ENCODE measurements at places on chromosomes 5 and 9. TPM values are rescaled to one million over a fixed set of nuclear protein-coding genes. Genes with fewer than 3 reads are reported as not detected.

DNA sequence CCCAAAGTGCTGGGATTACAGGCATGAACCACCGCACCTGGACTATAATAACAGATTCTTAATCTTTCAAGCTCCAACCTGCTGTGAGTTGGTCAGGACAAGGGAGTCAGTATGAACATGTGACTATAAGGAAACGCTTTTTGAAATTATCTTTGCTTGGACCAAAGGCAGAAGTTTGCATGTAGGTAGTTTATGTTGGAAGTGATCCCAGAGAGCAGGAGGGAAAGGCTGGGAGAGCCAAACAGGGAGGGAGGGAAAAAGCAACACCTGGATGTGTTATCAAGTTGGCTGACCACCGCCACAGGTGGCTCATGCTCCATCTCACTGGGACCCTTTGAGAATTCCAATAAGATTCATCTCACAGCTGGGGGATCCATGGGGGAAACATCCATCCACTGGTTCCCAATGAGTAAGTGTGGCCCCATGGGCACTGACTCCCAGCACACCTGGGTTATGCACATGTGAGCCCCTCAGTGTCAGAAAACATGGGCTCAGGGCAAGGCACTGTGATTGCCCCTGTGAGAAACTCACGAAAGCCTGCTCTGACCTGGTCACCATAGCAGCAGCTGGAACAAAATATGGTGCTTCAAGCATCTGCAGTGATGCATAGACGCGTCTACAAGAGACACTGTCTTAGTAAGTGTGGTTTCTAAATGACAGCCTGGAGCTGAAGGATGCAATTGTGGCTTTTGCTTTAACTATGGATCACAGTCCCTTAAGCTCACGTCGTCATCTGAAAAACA lies 62.1 kb downstream of the ARSB start:
- H3K27me3 ChIP-seq, result no peaks in the 10 kb centered on the region
- no peak overlapping the region for H3K27ac ChIP-seq
- H3K4me3 ChIP-seq, result no peak overlapping the region
- H3K36me3 ChIP-seq, result no peaks in the 10 kb centered on the region
- DNase-seq, result no peak

GRCh38 chr9:91034976-91035824 lies 233.6 kb downstream of the SYK start:
- no peak for DNase-seq
- H3K4me1 ChIP-seq, result peaks cover 16% of the 10 kb centered on the region
- no peak overlapping the region for H3K27ac ChIP-seq
- no peaks in the 10 kb centered on the region for H3K27me3 ChIP-seq
- no peaks in the 10 kb centered on the region for H3K36me3 ChIP-seq
- no peak overlapping the region for H3K4me3 ChIP-seq

DNA sequence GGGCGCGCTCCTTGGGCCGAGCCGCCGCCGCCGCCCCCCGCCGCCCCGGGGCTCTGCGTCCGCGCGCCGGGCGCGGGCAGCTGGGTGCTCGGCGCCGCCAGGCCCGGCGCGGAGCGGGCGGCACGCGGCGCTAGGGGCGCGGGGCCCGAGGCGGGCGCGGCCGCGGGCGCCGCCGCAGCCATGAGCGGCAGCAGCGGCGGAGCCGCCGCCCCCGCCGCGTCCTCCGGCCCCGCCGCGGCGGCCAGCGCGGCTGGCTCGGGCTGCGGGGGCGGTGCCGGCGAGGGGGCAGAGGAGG lies 351 bp downstream of the TRIO start:
- no peaks in the 10 kb centered on the region for H3K27me3 ChIP-seq
- H3K4me1 ChIP-seq, result peaks cover 28% of the 10 kb centered on the region
- H3K4me3 ChIP-seq, result peak overlapping the region; percentile 68
- H3K27ac ChIP-seq, result no peak overlapping the region
- DNase-seq, result no peak

DNA sequence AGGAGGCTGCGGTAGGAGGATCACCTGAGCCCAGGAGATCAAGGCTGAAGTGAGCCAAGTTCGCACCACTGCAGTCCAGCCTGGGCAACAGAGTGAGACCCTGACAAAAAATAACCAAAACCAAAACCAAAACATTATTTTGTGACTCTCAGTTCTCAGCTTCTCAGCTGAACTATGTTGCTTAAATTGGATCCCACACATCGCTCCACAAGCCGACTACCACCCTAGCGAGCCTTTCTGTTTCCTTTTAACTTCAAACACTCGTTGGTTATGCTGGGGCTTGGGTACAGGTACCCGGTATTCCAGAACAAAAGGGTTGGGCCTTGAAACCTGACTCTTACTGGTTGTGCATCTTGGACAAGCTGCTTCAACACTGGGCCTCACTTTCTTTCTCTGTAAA lies 3.8 kb upstream of the PTGS1 start:
- no peak overlapping the region for H3K27ac ChIP-seq
- H3K4me3 ChIP-seq, result no peak overlapping the region
- DNase-seq, result no peak
- no peaks in the 10 kb centered on the region for H3K36me3 ChIP-seq
- peaks cover 8% of the 10 kb centered on the region for H3K4me1 ChIP-seq
- peaks cover 19% of the 10 kb centered on the region for H3K27me3 ChIP-seq

DNA sequence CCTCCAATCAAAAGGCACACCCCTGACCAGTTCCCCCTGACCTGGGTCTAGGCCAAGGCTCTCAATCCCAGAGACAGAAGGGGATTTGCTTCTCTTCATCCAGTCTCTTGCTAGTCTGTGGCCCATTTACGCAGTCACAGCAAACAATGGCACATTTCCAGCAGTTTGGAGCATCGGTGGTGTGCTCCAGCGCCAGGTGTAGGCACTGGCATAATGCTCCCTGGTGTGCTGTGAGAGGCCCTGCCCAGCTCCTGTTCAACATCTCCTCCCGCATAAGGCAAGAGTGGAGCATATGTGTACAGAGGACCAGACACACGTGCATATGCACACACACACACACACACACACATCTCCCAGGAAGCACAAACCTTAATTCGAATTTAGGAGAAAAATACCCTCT lies 79.5 kb upstream of the ERCC6L2 start:
- no peaks in the 10 kb centered on the region for H3K4me1 ChIP-seq
- H3K27me3 ChIP-seq, result no peaks in the 10 kb centered on the region
- H3K36me3 ChIP-seq, result no peaks in the 10 kb centered on the region
- DNase-seq, result peak; percentile 69
- H3K4me3 ChIP-seq, result no peak overlapping the region

- H3K27ac ChIP-seq, result no peak overlapping the region
- no peak for DNase-seq
- peaks cover 8% of the 10 kb centered on the region for H3K4me1 ChIP-seq
Measured at GRCh38 chr5:168443533-168443932, 42.7 kb upstream of the RARS1 start.

The GABRP gene
- 0.10 TPM for total RNA-seq

GRCh38 chr5:8829323-8830029 lies 716.4 kb downstream of the SEMA5A start:
- peaks cover 3% of the 10 kb centered on the region for H3K4me1 ChIP-seq
- no peak overlapping the region for H3K4me3 ChIP-seq
- DNase-seq, result no peak
- no peaks in the 10 kb centered on the region for H3K36me3 ChIP-seq
- no peak overlapping the region for H3K27ac ChIP-seq
- no peaks in the 10 kb centered on the region for H3K27me3 ChIP-seq

DNA sequence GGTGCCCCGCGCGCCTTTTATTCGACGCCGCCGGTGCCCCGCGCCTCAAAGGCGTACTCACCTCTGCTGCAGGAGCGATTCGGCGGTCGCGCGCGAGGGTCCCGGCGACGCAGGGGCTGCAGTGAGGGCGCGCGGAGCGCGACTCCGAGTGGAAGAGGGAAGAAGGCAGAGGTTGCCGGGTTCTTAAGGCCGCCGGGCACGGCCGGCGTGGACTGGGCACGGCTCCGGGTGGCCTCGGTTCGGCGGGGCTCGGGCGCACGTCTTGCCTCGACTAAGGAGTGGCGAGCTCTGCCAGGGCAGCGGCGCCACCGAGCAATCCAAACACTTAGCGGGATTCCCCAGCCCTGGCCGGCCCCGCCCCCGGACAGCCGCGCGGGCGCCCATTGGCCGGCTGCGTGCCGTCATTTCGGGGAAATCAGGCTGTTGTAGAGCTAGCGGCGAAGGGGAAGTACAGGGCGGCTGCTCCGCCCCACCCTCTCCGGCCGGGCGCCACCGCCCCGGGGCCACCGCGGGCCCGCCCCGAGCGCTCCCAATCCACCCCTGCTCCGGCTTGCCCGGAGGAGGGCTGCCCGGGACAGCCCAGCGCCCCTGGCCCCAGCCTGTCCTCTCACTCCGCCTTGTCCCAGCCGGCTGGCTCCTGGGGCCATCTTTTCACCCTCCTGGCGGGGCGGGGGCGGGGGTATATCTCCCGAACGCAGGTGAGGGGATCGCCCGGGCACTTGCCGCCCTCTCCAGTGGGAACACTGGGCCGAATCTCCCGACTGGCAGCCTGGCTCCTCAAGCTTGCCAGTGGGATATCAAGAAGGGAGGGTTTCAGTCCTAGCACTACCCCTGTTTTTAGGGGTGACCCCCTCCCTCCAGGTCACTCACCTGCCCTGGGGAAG lies at the start of gene IRF1:
IRF1 (minus strand) TSS at position 290 of the 884 bp plus-strand sequence. CDS start 1,295 bp downstream, outside the sequence.
- peak; percentile 80 for DNase-seq
- H3K27ac ChIP-seq, result peak within 1 kb of the TSS; percentile 85
- peaks cover 32% of the 10 kb centered on the region for H3K4me1 ChIP-seq
- peaks cover 10% of the 10 kb centered on the region for H3K27me3 ChIP-seq

GRCh38 chr9:35680331-35681105 lies 6.8 kb downstream of the CA9 start:
- H3K36me3 ChIP-seq, result peaks cover 17% of the 10 kb centered on the region
- no peak overlapping the region for H3K4me3 ChIP-seq
- H3K27ac ChIP-seq, result no peak overlapping the region

DNA sequence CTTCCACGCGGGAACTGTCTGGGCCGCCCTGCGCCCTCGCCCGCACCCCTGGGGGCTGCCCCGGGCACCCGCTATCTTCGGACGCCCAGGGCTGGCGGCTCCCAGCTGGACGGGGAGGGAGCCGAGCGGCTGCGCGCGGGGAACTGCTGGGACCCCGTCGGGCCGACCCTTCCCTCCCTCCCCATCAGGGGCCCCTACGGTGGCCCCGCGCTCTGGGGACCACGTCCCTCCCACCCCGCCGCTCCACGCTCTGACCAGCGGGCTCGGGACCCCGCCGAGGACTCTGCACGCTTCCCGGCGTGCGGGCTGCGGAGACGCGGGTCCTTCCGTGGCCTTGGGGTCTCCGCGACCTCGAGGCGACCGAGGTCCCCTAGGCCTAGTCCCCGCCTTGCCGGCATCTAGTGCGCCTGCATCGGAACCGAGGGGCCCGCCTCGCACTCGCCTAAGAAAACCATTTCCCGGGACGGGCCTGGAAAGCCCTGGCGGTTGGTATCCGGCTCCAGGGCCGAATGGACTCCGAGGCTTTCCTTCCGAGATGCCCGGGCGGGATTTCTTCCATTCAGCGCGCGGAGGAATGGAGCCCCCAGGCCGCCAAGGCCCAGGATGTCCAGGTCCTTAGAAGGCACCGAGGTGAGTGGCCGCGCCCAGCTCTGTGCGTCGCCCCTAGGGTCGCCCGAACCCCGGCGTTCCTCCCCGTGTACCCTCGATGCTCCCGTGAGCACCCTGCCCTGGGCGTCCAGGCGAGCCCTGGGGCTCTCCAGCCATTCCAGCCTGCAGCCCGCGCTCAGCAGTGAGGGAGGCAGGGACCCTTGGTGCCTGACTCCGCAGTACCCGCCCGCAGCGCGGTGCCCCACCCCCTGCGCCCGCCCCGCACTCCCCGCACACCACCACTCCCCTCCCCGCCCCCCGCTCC lies 705 bp upstream of the SLC6A3 start:
- no peak overlapping the region for H3K4me3 ChIP-seq
- H3K36me3 ChIP-seq, result no peaks in the 10 kb centered on the region
- H3K27ac ChIP-seq, result no peak overlapping the region
- peaks cover 69% of the 10 kb centered on the region for H3K27me3 ChIP-seq
- no peak for DNase-seq

GRCh38 chr5:55620766-55621160 lies 86.0 kb upstream of the PLPP1 start:
- H3K27ac ChIP-seq, result no peak overlapping the region
- no peak for DNase-seq
- no peaks in the 10 kb centered on the region for H3K27me3 ChIP-seq

DNA sequence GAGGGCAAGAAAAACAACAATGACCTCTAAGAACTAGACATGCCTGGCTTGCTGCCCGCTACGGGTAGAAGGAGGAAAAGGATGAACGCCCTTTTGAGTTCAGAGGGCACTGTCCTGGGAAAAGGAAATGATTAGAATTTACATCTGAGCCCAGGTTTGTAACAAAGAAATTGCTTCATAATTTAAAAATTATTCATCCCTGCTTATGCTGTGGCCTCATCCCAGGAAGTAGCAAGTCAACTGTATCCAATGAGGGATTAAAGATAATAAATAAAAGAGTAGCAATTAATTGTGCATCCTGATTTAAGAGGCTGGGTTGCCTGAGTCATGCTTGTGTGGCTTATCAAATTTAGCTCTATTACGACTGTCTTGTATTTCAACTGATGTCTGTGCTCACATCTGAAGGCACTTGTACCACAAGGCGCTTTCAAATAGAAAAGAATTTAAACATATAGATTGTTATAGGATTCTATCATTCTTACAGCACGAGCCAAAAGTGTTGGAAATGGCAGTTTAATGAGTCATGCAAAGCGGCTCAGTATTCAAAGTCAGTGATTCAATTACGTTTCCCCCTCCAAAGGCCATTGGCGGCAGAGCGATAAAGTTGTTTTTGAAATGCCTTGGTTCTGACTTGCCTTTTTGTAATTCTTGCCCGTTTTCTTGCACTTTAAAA lies 40.0 kb upstream of the DMRT1 start:
- no peaks in the 10 kb centered on the region for H3K27me3 ChIP-seq
- no peaks in the 10 kb centered on the region for H3K4me1 ChIP-seq
- peak; percentile 62 for DNase-seq
- no peaks in the 10 kb centered on the region for H3K36me3 ChIP-seq
- no peak overlapping the region for H3K4me3 ChIP-seq
- no peak overlapping the region for H3K27ac ChIP-seq

The RELL2 gene
- total RNA-seq, result 22.6 TPM

The NR4A3 gene
- total RNA-seq, result 4.0 TPM

GRCh38 chr9:129070696-129071525 lies 10.0 kb upstream of the DOLPP1 start:
- no peak overlapping the region for H3K4me3 ChIP-seq
- H3K36me3 ChIP-seq, result peaks cover 56% of the 10 kb centered on the region
- H3K27ac ChIP-seq, result no peak overlapping the region
- peaks cover 26% of the 10 kb centered on the region for H3K4me1 ChIP-seq
- no peak for DNase-seq

The OR1Q1 gene
- total RNA-seq, result not detected

DNA sequence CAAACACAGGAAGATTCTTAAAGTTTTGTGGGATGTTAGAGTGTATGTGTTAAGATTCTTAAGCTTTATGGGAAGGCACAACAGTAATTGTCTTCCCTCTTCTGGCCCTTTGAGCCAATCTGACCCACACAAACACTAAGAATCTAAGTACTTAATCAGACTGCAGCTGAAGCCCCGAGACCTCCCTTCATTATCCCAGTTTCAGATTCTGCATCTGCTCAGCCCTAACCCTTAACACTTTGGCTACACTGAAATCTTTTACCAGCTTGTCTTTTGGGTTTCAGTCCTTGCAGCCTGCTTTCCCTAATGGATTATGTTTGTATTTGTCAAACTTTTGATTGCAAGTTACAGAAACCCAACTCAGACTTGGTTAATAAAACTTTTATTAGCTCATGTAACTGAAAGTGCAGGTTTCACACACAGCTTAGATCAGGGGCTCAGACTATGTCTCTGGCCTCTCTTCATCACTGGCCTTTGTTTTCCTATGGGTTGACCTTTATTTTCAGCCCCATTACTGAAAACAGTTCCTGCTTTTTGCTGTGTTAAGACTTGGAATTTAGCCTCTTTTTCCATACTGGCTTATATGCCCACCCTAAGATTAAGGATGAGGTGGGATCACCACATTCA lies 71.5 kb downstream of the COX7C start:
- no peaks in the 10 kb centered on the region for H3K4me1 ChIP-seq
- no peak for DNase-seq
- H3K27me3 ChIP-seq, result no peaks in the 10 kb centered on the region

The PTGR1 gene
- total RNA-seq, result 53.1 TPM

Measured in spinal cord (tissue), 10 donors.